H7 (cell line): ENCODE measurements at places on chromosomes 4 and X.

DNA sequence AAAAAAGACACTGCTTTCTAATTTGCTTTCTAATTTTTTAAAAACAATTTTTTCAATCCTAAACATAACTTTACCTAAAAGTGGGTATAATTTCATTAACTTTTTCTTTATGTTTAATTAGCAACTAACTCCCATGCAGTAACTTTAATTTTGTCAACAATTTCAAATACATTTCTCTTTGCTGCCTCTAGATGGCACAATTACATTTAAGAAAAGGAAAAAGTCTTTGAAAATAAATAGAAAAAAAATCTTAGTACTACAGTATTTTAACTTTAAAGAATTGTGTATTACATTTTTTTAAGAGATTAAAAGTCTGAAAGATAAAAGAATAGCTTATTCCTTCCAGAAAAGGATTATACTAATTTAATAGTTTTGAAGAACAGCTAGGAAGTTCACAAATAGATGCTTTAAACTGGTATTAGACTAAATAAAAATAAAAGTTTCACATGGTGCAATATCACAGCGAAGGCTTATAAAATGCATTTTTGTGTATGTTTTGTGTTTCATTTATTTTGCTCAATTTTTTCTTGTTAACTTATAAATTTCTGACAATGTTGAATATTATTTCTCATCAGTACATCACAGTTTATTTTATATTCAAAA lies 105.1 kb downstream of the ADGRA3 start:
- peak; percentile 2 for DNase-seq

- no peak for DNase-seq
Observed at GRCh38 chr4:123788577-123788976, 392.0 kb downstream of the SPRY1 start.

DNA sequence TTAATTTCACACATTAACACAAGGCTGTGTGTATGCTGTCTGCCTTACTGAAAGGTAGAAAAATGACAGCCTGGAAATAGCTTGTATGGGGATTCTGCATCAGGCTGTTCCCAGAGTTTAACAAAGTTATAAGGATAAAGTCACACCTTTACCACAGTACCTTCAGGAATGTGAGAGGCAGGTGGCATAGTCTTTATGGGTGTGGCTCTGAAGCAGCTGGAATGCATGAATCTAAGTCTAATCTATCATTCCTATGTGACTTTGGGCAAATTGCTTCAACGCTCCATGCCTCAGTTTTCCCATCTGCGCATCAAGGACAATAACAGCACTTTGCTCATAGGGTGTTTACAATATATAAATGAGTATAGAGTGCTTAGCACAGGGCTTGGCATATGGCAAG lies 84.2 kb upstream of the EGFL6 start:
- no peak for DNase-seq

DNA sequence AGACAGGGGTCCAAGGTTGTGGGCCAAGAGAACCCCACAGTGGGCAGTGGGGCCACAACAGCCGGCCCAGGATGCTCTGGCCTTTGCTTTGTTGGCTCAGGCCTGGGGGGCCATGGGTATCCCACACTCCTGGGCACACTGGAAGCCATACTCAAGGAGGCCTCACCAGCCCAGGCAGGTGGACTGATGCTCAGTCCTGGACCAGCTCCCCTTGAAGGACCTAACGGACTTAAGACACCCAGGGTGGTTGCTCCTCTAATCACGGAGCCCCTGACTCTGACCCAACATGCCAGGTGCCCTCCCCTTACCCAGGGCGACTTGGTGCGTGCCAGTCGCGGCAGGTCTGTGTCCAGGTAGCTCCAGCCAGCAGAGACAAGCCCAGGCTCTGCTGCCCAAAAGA lies 50.8 kb downstream of the ZFYVE28 start:
- no peak for DNase-seq

DNA sequence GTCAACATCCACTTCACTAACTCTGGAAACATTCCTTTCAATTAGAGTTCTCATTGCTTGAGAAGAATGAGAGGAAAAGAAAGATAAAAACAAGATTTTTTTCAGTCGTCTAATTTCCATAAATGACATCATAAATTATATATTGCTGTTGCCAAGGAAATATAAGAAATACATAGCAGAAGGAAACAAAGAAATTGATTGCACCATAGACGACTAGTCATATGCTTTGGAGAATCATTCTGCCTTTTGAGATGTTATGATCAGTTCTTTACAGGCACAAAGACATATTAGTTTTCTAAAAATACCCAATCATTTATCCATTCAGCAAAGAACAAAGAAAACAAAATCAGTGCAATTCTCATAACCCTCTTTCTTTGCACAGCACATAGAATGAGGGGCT lies 672 bp upstream of the C1QTNF7 start:
- no peak for DNase-seq

GRCh38 chrX:16628946-16629595 lies 20.9 kb upstream of the S100G start:
- DNase-seq: peak; percentile 71

GRCh38 chrX:75781611-75782010 lies 3.4 kb downstream of the MAGEE2 start:
- DNase-seq: no peak

DNA sequence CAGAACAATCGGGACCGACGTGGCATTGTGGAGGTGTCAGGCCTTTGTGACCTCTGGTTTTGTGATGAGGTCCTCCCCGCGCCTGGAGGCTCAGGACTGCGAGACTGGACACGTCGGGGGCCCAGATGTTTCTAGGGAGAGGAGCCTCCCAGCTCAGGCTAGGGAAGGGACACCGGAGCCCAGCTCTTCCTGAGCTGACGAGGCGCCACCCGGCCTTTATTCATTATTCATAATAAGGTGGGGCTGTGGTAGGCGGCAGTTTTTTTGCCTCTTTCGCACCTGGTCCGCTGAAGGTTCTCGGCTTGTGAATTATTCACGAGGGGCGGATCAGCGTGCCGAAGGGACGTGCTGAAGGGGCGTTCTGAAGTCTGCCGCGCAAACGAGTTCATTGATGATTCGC lies 2.3 kb upstream of the UBA1 start:
- DNase-seq: peak; percentile 58

DNA sequence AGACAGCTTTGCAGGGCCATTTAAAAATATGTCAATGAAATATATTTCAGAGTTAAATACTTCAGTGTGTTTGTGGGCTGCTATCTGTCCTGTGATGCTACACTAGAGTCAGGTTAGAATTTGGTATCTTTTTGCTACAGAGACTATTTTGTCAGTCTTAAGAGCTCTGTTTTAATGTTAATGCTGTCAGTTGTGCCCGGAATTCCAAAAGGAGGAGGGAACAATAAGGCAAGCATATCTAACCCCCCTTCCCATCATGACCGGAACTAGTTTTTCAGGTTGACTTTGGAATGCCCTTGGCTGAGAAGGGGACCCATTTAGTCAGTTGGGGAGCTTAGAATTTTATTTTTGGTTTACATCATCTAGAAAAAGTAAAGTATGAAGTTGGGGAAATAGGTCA lies 34.9 kb upstream of the SLC25A4 start:
- no peak for DNase-seq

DNA sequence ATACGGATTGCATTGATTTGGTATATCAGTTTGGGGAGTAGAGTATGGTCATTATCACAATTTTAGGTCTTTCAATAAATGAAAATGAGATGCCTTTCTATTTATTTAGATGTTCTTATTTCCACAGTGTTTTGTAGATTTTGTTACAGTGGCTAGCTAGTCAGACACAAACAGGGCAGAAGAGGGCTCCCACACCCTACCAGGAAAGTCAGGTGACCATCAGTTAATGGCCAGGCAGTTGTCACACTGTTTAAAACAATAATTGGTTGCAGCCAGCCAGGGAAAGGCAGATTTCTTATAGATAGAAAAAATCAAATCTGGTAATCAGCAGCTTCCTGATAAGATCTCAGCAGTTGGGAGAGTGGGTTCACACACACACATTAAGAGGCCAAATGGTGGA lies 57.2 kb downstream of the UGT2B17 start:
- DNase-seq: no peak
